ENCODE measurements at places on chromosomes 3 and 15.

DNA sequence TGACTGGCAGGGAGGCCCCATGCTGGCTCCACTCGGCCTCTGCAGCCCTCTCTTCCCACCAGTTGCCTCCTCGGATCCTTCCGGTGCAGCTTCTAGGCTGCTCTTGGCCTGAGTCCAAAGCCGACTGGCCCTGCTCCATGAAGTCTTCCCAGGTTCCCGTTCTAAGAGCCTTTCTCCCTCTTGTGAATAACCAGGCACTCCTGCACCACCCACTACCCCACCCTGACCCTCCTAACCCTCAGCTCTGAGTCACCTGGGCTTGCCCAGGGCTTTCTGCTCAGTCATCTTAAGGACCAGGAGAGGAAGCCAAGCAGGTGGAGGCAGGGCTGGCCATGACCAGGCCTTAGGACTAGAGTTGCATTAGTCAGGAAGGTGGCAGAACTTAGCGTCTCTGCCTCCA, 28.1 kb upstream of the CNBP start:
- DNase-seq: no peak

DNA sequence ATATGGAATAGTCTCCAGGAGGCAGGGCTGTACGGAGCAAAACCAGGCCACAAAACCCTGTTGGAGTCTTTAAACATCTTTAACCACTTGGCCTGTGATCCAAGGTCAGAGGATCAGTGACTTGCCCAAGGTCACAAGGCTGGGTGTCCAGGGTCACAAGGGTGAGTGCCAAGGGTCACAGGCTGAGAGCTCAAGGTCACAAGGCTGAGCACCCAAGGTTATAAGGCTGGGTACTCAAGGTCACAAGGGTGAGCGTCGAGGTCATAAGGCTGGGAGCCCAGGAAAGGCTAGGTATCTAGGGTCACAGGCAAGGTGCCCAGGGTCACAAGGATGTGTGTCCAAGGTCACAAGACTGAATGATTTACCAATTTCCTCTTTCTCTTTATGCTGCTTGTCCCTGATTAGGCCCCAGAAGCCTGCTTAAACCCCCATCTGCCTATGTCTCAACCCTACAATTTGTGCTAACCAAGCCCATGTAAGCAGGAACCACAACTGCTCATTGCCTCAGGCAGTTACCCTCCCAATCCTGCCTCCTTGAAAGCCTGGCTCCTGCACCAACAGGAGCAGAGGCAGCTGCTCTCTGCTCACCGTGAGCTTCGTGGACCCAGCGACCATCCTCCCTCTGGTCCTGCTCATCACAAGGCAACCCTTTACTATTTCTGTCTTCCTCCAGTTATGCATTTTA, 51.5 kb downstream of the MGLL start:
- no peak for DNase-seq

GRCh38 chr3:156107504-156107903, 12.9 kb upstream of the KCNAB1 start:
- DNase-seq: no peak

GRCh38 chr3:153210146-153210545, 48.1 kb downstream of the RAP2B start:
- peak; percentile 21 for DNase-seq

GRCh38 chr3:108719178-108719806, 37.9 kb downstream of the RETNLB start:
- DNase-seq: no peak

GRCh38 chr3:170811928-170812591, 57.9 kb downstream of the RPL22L1 start:
- peak; percentile 90 for DNase-seq

DNA sequence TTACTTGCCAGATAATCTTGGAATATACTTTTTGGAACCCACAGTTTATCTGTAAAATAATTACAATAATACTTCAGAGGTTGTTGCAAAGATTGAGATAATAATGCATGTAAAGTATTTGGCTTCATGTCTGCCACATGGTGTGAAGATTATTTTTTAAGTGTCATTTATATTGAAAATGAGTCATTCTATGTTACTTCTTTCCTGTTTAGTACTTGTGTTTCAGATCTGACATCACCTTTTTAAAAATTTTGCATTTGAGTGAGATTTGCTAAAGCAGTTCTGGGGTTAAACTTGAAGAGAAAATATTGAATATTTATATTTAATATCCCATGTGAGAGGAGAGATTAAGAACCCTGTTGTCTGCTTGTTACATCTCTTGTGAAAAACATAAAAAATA, 31.2 kb downstream of the IQGAP1 start:
- DNase-seq: no peak

DNA sequence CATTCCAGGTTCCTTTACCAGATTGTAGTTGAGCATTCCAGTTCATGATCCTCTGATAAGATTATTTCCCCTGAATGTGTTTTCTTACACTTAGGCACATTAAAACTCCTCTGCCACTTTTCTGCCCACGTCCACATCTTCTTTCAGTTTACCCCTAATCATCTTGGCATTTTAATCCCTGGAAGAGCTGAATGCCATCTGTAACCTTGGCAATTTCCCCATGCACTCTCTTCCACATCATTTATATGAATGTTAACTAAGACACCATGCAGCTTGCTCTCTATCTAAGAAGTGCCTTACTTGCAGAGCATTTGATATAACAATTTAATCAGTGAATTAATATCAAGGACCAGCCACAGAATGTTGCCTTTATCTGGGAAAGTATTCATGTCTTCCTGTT, 25.8 kb downstream of the TIMP4 start:
- no peak for DNase-seq

DNA sequence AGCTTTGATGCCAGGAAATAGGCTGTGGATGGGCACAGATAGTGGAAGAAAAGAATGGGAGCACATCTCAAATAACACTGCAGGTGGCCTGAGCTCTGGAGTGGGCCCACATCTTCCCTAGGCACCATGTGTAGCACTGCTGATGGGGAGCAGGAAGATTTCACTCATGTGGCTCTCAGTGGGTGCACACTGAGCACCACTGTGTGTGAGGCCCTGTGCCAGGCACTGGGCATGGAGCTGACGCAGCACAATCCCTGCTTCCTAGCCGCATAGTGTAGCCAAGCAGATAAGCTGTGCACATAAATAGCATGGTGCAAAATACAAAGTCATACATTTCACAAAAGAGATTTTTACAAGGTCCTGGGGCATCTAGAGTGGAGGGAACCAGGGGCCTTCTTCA, 101.6 kb downstream of the MOBP start:
- no peak for DNase-seq

GRCh38 chr3:87398168-87398801, 121.9 kb upstream of the POU1F1 start:
- DNase-seq: no peak

DNA sequence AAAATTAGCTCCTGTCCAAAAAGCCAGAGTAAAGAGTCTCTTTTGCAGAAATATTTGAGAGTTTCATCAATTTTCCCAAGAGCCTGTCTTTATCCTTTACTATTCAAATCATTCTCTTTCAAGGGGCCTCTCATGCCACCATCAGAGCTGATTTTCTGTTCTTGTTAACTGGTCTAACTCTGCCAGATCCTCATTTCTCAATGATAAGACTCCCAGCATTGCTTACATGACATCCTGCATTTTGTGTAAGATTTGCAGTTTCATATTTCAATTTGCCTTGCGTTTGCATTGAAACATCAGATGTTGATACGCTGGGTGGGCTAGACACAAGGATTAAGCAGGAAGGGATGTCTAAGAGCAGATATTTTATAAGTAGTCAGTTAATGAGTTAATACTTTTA, 228.7 kb downstream of the TBL1XR1 start:
- DNase-seq: no peak

GRCh38 chr3:124078953-124079911, 87.3 kb upstream of the ROPN1 start:
- no peak for DNase-seq

- no peak for DNase-seq
Measured at GRCh38 chr3:65268426-65268825, 580.6 kb upstream of the ADAMTS9 start.

- DNase-seq: no peak
Measured at GRCh38 chr3:43870120-43870519, 179.4 kb downstream of the ABHD5 start.

GRCh38 chr15:41578736-41579383, 19.8 kb downstream of the TYRO3 start:
- no peak for DNase-seq

GRCh38 chr15:66047321-66048024, 178.2 kb downstream of the RAB11A start:
- DNase-seq: no peak

GRCh38 chr3:133426721-133427120, 26.9 kb downstream of the BFSP2 start:
- no peak for DNase-seq

DNA sequence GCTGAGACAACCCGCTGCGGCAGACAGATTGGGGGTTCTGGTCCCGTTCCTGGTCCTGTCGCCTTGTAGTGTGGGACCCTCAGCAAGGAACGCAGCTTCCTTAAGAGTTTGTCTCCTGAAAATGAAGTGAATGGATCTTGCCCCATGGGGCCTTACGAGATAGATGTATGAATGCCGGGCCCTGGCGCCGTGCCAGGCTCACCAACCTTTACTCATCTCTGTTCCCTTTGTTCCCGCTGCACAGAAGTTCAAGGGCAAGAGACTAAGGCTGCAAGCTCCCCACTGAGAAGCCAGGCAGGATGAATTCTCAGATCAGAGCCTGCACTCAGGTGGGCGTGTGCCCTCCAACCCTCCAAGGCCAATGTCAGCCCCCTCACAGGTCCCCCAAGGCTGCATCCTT, 162.7 kb upstream of the IQSEC1 start:
- no peak for DNase-seq

- no peak for DNase-seq
Measured at GRCh38 chr3:124428372-124429128, 301.7 kb upstream of the UMPS start.

- no peak for DNase-seq
Measured at GRCh38 chr3:27730774-27731659, 8.9 kb upstream of the EOMES start.

- no peak for DNase-seq
Measured at GRCh38 chr15:78944202-78944625, 632 bp downstream of the CTSH start.

DNA sequence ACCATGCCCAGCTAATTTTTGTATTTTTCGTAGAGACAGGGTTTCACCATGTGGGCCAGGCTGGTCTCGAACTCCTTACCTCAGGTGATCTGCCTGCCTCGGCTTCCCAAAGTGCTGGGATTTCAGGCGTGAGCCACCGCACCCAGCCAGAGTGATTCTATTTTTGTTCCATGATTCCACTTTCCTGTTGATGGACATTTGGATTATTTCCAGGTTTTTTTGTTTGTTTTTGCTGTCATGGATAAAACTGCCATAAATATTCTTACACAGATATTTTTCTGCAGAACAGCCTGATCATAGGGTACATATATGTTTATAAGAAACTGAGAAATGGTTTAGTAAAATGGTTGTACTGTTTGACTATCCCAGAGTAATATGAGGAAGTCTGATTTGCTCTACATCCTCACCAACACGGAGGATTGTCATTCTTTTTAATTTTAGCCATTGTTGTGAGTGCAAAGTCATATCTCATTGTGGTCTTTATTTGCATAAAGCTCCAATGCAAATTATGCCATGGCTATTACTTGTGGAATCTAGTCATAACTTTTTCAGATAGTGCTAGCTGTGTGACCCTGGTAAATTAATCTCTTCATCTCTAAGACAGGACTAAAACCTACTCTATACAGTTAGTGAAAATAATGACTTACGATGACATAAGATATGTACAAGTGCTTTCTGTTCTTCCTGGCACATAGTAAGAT, 42.7 kb downstream of the MAP6D1 start:
- no peak for DNase-seq

- DNase-seq: no peak
Measured at GRCh38 chr3:63774781-63775180, 44.3 kb upstream of the C3orf49 start.

DNA sequence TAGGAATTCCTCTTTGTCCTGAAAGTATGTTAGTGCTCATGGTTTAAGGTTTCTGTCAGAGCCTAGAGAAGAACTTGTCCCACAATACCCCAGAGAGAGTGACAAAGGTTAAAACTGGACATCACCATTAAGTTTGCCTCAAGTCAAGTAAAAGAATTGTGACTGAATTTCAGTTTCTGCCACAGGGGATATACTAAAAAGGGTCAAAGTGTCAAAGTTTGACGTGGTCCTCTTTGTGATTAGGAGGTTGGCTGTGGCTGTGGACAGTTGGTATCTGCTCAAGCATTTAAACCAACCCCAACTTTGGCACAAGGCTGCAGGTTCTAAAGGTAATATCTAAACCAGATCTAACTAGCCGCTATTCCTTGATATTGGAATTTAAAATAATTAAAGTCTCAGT, 26.1 kb downstream of the FMN1 start:
- no peak for DNase-seq

- no peak for DNase-seq
Measured at GRCh38 chr3:171874879-171875278, 31.7 kb downstream of the TMEM212 start.

DNA sequence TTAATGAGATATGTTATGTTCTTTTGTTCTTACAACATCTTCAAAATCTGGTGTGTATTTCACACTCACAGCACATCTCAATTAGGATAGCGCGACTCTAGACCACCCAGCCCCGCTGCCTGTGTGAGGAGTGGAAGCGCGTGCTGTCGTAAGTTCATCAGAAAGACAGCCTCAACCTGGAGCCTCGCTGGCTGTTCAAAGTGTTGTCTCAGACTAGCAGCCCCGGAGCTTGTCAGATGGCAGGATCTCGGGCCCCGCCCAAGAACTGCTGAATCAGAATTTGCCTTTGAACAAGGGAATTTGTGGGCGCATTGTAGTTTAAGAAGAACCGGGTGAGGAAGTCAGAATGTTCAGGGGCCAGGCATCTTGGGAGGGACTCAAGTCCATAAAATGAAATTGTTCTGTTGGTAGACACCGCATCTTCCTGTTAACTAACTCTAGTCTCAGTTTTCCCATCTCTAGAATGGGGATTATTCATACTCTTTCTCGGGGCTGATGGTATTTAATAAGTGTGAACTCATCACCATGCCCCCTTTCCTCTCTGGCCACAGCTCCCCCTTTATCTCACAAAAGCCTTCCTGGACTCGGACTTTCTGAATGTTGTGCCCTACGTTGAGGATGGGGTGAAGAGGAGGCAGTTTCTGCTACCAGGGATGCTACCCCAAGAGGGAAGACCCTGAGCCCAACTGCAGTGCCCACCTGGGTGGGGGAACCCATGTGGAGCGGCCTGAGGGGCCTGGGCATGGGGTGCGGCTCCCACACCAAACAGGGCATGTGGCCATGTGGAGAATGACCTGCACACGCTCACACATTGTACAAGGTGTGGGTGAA, 40.4 kb downstream of the BHLHE40 start:
- DNase-seq: peak; percentile 84

DNA sequence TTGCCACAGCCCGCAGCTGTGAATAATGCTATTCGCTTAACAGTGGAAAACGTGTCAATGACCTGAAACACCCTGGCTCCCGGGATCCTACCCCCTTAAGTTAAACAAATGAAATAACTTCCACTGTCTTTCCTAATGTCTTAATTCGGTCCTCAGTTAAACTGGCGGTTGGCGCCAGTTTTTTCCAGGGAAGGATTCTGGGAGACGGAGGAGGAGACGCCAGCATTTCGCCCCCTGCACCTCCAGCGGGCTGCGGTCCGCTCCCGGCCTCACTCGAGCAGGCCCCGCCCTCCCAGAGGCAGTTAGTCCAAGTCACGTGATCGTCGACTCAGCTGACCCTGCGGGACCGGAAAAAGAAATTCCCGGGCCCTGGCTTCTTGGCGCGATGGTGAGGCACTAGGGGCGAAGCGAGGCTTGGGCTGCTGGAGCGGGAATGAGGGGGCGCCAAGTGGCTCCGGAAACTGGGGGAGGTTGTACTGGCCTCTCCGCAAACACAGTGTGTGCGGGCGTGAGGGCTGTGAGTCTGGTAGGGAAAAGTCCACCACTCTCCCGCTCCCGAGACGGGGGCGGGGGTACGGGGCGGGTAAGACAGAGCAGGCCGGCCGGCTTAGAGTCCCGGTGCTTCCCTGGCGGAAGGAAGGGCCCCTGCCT, at the start of gene COMMD4:
TSS of gene COMMD4 (plus strand) at position 359 of the 651 bp plus-strand sequence. CDS start at position 386, 27 bp downstream.
- peak; percentile 74 for DNase-seq
